ENCODE measurements at places on chromosomes 3 and 15.

- no peak for DNase-seq
Measured at GRCh38 chr15:39132070-39132469, 448.8 kb upstream of the THBS1 start.

GRCh38 chr15:66625974-66626373, 60.2 kb upstream of the LCTL start:
- DNase-seq, result no peak

DNA sequence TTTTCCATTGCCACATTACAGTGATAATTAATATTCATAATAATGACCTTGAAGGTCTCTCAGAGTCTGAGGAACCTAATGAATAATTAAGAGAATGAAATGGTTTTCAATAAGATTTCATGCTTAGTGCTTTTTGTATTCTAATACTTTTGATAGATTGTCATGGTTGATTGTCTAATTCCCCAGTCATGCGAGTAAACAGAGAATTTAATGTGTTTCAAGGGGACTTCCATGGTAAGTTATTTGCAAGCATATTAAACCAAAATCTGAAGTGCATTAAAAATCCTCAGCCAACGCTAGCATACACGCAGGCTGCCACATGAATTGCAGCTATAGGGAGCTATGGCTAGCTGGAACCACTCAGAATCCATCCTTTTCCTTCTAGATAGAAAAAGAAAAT, 18.9 kb upstream of the ANO10 start:
- no peak for DNase-seq

DNA sequence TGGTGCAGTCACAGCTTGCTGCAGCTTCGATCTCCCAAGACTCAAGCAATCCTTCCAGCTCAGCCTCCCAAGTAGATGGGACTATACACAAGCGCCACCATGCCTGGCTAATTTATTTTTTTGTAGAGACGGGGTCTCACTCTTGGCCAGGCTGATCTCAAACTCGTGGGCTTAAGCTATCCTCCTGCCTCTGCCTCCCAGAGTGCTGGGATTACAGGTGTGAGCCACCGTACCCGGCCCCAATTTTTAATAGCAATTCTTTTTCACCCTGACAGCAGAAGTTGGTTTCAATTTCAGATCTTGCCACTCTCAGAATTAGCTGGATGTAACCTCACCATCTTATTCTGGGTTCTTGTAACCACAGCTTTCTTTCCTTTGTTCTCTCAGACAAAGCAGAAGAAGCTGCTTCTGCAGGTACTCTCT, 64.8 kb downstream of the TRIM71 start:
- DNase-seq, result no peak

DNA sequence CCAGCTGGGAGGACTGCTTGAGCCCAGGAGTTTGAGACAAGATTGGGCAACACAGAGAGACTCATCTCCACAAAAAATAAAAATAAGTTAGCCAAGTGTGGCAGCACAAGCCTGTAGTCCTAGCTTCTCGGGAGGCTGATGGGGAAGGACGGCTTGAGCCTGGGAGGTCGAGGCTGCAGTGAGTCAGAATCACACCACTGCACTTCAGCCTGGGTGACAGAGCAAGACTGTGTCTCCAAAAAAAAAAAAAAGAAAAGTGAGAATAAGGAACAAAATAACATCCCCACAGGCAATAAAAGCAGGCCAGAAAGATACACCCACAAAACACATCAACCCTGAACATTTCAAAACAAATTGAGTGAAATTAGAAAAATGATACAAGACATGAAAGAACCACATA, 48.7 kb upstream of the OCA2 start:
- DNase-seq, result no peak

GRCh38 chr3:168094877-168095610, 680 bp downstream of the GOLIM4 start:
- DNase-seq, result no peak

DNA sequence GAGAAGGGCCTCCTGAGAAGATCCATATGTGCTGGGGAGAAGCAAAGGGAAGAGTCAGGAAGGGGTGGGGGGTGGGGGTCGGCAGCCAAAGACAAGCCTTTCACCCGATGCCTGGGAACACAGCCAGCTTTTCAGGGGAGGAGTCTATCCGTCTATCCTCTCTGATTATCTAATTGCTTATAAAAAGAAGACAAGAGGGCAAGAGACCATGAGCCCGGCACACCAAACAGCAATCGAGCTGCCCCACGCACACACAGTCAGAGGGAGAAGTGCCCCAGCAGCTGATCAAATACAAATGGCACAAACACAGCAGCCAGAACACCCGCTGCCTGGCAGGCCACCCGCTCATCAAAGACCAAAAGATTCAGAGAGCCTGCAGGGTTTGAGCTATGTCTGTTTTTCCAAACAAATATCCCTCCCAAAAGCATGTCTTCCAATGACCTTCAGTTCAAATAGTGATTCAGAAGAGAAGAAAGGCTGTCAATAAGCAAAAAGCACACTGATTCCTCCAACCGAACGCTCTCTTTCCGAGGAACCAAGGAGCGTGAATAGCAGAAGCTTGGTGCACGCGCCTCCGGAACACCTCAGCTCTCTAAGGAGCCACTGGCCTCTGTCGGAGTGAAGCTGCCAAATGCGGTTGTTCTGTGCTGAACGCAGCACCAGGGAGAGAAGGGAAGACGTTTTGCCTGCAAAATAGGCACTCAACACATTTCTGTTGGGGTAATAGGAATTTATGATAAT, 419.2 kb downstream of the OCA2 start:
- DNase-seq, result no peak

DNA sequence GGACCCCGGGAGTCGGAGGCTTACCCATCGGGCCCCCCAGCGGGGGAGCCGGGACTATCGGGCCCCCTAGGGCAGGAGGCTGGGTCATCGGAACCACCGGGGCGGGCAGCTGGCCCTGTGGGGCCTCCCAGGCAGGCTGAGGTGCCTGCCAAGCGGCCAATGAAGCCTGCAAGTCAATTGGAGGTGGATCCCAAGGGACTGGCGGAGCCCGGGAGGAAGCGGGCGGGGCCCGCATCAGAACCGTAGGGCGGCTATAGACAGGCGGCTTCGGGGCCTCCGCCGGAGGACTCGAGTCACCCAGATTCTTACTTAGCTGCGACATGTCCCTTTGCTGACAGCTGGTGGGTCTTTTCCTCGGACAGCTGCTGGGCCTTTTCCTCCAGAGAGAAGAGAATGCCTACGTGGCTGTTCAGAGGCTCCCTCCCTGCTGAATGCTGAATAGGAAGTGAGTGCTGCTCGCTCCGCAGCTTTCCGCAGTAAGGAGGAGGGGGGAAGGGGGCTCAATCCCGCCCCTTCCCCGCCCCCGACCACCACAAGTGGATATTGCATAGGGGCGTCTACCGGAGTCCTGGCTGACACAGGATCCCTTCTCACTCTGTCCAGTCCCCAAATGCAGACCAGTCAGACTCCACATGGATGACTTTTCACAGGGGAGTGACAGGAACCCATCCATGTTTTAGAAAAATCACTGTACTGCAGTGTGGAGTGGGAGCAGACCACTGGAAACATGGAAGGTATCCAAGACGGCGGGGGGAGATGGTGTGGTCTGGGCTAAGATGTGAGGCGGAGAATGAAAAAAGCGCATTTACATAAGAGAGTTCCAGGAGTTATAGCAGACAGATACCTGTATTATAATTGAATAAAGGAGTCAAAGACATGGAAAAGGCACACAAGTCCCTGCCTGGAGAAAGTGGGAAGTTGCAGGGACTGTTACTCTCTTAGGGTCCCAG, at the start of gene MAGEL2:
MAGEL2 (minus strand) TSS at position 447 of the 950 bp plus-strand sequence; CDS start at position 322, 125 bp downstream.
- DNase-seq, result no peak

DNA sequence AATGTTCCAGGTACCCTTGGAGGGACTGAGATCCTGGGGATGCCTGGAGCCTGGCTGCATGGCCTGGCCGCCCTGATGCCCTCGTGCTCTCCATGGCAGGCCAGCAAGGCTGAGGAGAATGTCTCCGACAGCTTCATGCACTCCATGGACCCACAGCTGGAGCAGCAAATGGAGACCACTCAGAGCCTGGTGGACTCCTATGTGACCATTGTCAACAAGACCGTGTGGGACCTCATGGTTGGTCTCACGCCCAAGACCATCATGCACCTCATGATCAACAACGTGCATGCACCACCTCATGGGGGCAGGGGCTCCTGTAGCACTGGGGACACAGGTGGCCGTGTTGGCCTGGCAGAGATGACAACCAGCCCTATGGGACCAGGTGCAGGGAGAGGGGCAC, 19.7 kb downstream of the GOLGA6A start:
- DNase-seq, result no peak

DNA sequence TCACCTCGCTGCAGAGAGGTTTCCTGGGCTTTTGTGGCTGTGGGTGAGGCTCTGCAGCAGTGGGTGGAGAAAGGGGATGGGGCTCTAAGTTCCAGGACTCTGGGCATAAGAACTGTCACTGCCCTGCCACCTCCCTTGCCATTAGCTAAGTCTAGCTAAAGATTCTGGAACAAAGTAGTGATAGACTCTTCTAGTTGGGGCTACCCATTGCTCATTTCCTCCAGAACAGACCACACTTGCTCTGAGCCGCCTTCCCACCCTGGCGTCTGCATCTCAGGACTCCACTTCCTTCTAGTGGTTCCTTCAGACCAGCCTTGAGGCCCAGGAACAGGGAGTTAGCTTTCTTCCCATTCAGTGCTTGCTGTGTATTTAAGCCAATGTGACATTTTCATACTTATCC, 7.5 kb downstream of the ARHGAP31 start:
- no peak for DNase-seq

DNA sequence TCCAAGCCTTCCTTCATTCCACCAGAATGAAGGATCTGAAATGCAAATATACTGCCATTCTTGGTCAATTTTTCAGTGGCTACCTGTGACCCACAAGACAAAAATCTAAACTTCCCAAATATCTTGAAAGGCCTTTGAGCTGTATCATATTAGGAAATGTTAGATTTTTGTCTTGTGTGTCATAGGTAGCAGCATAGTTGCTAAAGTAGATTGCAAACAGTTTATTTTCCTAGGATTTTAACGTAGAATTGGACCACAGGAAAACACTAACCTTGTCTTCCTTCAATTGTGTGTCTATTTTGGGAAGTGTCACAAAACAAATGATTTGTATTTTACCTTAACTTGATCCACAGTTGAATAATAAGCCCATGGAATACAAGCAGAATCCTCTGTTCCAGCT, 42.4 kb downstream of the CP start:
- no peak for DNase-seq

GRCh38 chr3:141421639-141422319, 53.5 kb downstream of the ZBTB38 start:
- no peak for DNase-seq

GRCh38 chr3:49020330-49021212, 1.4 kb upstream of the NDUFAF3 start:
- DNase-seq, result no peak

DNA sequence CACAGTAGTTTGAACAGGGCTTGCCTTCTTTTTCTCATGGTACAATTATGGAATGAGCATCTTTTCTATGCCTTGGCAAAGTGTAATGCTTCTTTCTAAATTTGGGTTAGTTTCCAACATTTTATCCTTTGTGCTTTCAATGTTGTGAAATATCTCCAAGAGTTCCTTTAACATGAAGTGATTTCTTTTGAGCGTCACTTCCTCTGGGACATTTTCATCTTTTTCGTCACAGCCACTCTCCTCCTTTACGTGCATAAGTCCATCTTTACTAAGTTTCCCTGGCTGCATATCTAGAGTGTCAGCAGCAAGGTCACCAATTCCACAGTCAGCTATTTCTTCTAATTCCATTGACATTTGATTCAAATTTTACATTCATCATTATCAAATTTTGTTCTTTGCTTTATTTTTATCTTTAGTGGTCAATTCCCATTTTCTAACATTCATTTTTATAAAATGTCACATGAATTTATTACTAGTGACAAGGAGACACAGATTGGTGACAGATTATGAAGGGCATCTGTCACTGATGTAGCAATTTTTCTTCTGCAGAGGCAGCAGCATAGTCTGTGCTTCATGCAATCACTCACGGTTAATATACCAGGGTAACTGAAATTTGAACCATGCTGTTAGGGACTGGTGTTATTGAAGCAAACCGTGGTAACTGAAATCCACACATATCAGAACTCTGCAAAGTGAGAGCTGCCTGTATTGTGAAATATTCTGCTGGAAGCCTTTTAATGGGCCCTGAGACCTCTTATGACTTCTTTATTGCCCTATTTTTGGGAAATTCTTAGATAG, 126.5 kb upstream of the THBS1 start:
- no peak for DNase-seq

DNA sequence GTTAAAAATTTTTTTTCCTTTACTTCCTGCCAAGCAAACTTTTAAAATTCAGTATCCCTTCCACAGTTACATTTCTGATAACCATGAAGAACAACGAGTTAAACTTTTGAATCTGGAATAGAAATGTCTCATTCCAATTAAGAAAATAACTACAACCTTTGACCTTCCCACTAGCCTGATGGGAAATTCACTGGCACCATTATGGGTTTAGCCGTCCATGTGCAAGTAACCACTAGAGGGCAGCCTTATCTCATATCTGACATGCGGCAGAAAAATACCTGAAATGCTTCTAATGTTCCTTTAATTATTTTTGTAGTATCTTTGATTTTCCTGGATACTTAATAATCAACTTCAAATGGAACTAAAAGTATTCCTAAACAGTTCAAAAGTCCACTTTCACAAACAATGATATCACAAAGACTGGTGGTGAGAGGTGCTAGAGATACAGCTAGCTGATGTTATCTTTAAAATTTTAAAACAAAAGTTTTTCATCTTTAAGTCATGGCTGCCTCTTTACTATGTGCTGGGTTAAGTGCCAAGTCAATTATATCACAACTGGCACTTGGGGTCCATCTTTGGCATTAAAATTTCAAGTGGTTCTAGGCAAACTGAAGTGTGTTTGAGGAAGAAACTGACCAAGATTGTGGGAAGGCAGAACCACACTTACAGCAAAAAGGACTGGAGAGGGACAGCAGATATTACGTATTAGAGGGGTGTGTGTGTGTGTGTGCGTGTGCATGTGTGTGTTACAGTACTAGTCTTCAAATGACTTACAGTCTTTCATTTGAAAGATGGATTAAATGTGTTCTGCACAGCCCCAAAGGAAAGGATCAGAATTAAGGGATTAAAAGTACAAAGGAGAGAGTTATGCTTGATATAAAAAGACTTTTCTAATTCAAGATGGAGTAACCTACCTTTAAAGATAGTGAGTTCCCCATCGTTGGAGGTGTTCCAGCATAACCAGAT, 107.1 kb upstream of the ICE2 start:
- DNase-seq, result no peak

- no peak for DNase-seq
Measured at GRCh38 chr3:124428372-124429128, 301.7 kb upstream of the UMPS start.

- DNase-seq, result no peak
Measured at GRCh38 chr15:29458361-29458760, 188.7 kb upstream of the NSMCE3 start.

DNA sequence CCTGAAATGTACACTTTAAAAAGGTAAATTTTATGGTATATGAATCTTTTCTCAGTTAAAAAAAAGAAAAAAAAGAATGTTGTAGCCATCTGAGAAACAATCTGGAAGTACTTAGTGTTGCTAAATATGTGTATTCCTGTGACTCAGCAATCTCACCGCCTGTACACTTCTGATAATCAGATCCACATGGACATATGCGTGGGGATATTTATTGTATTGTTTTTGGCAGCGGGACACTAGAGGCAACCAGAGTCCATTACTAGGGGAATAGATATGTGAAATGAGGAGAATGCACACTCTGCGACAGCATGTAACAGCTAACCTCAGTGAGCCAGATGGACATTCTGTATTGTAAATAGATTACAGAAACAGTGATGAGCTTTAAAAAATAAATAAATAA, 65.4 kb downstream of the AQP9 start:
- DNase-seq, result no peak
